ENCODE measurements at places on chromosomes 16 and 17.

DNA sequence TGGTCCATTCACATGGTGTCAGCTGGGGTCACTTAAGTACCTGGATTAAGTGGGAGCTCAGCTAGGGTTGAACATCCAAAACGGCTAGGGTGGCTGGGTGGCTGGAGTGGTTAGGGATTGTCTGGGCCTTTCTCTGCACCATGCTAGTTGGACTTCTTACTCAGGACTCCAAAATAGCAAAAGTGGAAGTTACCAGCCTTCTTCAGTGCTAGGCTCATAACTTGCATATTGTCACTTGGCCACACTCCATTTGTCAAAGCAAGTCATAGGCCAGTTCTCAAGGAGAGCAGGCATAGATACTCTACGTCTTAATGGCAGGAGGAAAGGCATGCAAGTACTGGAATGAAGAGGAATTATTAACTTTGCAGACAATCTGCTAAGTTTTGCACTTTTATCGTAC lies 69.7 kb downstream of the ESRP2 start:
- DNase-seq = no peak

DNA sequence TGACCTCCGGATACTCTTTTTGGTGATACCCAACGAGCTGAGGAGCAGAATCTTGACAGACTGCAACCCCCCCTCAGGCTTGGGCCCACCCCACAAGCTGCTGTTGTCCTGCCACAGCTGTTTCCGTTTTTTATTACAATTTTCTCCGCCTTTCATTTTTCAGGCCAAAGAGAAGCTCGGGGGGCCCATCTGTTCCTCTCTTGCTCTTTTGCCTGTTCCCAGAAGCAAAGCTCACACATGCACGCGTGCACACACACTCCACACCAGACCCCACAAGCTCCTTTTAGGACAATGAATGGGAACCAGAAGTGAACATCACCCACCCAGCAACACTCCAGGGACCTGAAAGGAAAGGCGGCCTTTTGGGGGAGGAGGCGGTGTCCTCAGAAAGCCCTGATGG lies 16.3 kb downstream of the SOX9 start:
- no peak for DNase-seq

DNA sequence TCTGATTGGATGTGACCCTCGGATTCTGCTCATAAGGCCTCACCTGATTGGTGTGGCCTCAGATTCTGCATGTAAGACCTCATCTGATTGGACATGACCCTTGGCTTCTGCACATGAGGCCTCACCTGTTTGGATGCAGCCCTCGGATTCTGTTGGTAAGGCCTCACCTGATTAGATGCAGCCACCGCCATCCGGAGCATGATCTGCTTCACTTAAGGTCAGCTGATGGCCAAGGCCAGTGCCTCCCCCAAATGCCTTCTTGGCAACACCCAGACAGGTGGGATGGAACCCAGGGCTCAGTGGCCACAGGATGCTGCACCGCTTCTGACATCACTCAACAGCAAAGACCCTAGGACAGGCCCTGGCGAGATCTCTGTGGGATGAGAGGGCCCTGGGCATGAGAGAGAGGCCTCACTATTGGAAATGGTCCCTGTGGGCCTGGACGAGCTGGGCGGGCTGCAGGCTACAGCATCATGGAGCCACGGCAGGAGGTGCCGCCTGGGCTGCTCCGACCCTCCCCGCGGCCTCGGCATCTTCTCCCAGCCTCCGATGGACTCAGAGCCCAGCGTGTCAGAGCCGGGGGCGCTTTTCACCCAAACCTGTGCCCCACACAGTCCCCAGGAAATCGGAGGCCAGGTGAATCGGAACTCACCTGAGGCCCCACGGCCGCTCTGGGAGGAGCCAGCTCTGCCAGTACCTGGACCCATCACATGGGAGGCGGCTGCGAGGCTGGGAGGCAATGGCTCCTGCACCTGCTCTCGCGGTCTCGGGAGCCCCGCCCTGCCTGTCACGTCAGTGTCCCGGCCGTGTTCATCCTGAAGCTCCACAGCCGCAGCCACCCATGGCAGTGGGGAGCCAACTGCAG lies 60.9 kb upstream of the ZNF469 start:
- DNase-seq = no peak

GRCh38 chr17:2847381-2848333 lies 51.4 kb downstream of the RAP1GAP2 start:
- no peak for DNase-seq

GRCh38 chr17:40074871-40075200 lies 12.1 kb downstream of the THRA start:
- DNase-seq = no peak

DNA sequence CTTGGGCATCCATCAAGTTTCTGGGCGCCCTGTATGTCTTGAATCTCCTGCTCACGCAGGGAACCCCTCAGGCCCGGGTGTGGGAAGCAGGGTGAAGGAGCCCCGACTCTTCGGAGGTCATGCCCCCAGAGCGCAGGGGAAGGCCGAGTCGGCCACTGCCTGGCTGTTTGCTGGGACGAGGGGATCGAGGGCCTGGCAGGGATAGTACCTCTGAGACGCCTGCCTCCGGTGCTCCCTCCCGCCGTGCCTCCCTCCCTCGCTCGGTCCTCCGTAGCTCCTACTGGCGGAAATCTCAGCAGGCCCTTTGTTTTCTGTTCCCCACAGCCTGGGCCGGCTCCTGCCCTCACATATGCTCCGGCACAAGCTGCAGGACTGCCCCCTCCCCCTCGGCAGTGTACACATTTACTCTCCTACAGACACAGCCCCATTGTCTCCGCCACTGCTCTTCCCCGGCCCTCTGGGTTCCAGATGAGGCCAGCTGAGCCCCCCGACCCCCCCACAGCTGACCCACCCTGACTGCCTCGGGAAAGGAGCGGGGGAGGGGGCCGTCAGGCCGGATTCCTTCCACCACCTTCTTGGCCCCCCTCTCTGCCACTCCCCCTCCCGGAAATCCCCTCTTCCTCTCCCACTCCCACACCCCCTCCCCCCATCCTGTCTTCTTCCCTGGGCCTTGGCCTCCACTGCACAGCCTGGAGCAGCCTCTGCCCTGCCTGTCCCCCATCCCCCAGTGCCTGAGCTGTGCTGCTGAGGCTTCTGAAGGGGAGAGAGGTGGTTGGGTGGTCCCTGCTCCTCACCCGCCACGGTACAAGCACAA lies 1.4 kb downstream of the TRAF4 start:
- no peak for DNase-seq

DNA sequence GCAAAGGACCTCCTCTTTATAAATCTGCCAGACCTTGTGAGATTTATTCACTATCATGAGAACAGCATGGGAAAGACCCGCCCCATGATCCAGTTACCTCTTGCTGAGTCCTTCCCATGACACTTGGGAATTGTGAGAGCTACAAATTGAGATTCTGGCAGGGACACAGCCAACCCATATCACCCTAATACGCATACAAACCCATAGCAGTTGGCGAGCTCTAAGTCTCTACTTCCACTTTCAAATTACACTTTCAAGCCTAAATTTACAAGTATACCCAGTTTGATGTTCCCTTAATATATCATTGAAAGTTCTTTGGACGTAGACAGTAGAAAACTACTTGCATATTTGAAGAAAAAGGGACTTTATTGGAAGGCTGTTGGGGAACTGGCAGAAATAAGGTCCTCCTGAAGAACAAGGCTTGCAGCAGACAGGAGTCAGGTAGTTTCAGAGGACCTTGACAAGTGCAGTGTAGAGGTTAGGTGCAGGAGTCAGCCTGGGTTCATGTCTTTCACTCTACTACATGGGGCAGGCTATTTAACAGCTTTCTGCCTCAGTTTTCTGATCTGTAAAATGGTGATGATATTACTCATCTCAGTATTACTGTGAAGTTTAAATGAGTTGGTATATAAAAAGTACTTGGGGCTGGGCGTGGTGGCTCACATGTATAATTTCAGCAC lies 107.9 kb upstream of the EEF2KMT start:
- DNase-seq = no peak

DNA sequence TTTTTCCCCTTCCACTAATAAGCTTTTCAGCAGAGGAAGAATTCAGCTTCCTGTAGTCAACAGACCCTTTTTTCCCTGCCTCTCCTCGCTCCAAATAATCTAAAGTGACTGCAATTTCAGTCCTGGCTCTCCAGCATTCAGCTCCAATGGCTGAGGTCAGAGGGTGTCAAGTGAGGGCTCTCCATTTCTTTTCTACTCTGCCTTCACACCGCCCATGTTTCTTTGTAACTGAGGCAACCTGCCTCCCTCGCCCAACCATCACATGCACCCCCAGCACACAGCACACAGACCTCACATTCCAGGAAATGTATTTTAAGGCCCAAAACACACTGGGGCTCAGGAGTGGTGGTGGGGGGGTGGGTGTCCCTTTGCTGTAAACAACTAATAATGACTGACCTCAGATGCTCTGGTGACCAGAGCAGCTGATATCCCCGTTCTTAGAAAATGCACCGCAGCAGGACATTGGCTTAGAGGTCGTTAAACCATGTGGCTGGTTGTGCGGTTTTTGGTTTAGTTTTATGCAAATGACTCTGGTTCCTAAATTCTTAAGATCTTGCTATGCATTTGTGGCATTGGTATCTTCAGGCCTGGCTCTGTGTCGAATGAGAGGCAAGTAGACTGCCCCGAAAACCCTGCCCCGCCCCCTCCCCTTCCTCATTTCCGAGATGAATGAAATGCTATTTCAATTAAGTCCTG lies 203.6 kb downstream of the ZFHX3 start:
- DNase-seq = no peak

DNA sequence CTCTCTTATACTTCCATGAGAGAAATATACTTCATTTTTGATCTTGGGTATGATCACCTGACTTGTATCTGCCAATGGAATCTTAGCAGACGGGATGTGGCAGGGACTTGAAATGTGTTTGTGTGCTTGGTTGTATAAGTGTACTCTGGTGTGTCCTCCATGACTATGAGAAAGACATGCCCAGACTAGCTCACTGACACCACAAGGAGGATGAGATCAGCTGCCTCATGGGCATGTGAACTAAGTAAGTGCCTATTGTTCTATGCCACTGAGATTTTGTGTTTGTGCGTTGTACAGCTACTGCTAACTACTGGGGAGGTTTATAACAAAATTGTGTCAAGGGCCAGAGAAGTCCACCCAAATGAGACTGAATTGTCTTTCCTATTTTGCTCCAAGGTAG lies 402.2 kb upstream of the SALL1 start:
- no peak for DNase-seq

DNA sequence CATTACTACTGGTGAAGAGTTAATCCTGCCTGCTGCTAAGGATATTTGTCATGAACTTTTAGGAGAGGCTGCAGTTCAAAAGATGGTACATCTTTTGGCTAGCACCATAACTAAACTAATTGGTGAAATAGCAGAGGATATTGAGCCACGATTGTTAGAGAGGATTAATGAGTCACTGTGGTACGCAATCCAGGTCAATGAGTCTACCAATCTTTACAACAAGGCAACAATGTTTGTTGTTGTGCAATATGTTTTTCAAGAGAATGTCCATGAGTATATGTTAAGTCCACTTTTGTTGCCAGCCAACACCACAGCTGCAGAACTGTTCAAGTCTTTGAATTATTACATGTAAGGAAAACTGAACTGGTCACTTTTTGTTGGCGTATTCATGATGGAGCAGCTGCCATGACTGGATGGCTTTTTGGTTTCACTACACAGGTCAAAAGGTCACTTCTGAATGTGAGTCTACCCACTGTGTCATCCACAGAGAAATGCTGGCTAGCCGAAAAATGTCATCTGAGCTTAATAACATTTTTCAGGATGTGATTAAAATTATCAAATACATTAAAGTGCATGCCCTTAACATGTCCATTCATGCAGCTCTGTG lies 402.6 kb upstream of the KIF2B start:
- DNase-seq = no peak

All from HTR-8/SVneo (cell line).